ENCODE measurements at places on chromosomes 2 and 18.
A peak's percentile ranks its signal among the peaks of the same experiment; 100 is the strongest.

GRCh38 chr2:98736464-98736889 lies 5.5 kb upstream of the MGAT4A start:
- DNase-seq, result no peak

DNA sequence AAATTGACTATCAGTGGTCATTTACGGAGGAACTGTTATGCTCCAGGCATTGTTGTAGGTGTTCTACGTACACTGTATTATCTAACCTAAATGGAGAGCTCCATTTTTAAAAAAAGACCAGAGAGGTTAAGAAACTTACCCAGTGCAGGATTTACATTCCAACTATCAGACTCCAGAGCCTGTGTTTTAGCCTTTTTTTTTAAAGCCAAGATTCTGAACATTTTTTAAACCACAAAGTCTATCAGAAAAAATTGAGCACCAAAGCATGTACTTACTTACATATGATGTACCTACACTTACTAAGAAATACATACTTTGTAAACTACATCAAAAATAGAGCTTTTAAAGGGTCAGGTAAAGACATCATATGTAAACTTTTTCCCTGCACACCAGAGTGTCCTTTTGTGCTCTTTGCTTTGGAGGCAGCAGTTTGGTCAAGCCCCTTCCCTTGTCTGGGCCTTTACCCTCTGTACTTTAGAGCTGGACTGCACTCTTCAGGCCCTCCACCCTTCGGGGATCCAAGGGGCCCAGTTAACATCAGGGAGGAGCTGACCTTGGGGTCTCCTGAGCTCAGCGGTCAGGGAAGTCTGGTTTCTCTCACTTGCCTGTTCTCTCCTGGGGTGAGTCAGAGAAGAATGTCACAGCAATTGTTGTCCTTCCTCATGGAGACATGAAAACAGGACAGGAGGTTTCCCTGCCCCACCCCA lies 58.4 kb downstream of the ITGB1BP1 start:
- DNase-seq, result no peak

- DNase-seq, result no peak
These were observed 5.2 kb downstream of the TTC39C start for GRCh38 chr18:24019641-24020331.

DNA sequence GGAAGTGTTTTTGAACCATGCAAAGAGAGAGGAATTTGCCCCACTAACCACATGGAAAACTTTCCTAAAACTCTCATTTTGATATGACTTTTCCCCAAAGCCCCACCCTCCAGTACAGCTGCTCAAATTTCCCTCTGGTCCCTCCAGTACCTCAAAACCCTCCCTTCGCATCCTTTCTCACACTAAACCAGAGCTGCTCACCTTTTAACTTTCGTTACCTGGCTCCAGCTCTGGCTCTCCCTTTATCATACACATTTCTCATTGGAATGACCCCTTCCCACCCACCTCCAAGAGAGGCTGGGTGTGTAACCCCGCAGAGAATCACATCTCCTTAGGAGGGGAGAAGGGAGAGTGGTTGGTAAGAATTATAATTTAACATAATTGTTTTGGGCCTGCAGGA lies 86.8 kb upstream of the NDUFV2 start:
- DNase-seq, result no peak

DNA sequence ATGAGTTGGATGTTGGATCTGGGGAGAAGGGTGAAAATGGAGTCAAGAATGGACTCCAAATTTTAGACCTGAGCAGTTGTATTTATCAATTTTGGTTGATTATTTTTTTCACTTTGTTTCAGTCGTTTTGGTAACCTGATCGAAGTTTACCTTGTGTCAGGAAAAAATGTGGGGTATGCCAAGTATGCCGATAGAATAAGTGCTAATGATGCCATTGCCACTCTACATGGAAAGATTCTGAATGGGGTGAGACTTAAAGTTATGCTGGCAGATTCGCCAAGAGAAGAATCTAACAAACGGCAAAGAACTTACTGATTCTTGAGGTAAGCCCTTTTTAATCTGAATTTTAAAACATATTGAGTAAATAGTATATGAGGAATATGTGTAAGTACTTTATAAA lies 13.6 kb downstream of the RBM45 start:
- no peak for DNase-seq

- DNase-seq, result peak; percentile 21
These were observed 3.5 kb upstream of the BCL2 start for GRCh38 chr18:63322908-63323634.

- DNase-seq, result no peak
These were observed 323.3 kb upstream of the ZNF521 start for GRCh38 chr18:25675123-25675850.

GRCh38 chr18:23257686-23258565 lies 122.6 kb downstream of the CABLES1 start:
- DNase-seq, result no peak

- no peak for DNase-seq
These were observed 126.4 kb upstream of the HAAO start for GRCh38 chr2:42918671-42919318.

DNA sequence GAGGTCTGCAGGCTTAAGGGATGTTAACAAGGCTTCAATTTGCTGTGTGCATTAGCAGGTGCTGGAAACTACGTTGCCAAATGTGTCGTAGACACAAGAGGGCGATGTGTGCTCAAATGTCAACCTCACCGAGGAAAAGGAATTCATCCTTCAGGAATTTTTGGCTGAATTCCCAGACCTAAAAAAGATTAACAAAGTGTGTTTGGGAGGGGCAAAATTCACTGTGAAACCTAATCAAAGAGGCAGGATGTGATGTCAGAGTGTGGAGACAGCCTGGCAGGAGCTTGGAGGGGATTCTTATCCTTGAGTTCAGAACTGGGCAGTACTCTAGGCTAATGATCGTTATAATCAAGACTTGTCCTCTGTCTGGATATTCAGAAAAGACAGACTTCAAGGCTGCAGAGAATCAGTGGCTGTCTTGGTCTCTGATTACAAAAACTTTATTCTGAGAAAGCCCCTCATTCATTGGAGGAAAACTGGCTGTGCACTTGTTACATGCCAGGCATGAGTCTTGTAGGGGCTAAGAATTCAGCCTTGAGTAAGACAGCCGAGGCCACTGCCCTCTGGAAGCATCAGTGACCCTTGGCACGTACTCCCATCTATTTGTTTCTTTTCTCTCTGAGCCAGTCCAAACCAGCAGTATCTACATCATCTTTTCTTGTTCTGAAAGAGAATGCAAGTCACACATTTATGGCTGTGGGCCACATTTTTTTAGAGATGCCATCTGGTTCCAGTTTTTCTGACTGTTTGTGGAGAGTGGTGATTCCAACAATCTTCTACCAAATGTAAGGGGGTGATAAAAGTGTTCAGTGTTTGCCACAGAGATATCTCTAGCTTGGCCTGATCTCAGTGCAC lies 18.7 kb upstream of the SCYGR1 start:
- no peak for DNase-seq

GRCh38 chr2:12293874-12294273 lies 422.9 kb upstream of the TRIB2 start:
- DNase-seq, result no peak

DNA sequence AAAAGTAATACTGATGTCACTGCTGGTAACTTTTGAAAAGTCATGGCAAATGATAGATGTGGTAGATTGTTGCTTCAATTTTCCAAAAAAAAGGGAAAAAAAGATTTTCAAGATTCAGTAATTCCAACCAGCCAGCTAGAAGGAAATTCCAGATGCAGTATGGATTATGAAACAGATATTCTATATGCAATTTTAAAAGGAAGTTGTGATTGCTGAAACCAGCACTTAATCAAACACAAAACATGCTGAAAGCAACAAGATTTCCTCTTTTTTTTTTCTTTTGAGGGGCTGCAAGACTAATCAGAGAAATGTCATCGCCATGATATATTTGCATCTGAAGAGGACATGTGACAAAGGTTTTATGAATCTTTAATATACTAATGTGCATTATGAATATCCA lies 5.1 kb upstream of the HNMT start:
- DNase-seq, result no peak

DNA sequence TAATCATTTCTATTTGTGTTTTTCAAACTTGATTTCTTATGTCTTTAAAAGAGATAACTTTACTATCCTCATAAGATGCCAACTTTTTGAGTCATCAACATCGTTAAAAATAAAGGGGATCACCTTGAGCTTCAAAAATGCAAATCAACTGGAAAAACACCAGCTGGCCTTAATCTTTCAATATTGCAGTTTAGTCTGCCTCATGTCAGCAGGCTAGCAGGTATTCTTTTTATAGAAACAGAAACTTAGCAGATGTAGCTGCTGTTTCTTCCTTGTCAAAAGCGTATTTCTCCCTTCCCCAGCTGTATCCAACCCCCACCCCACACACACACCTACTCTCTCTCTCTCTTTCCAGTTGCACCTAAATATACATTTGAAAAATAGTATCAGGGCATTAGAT lies 154.1 kb upstream of the ZNF804A start:
- DNase-seq, result no peak

- no peak for DNase-seq
These were observed 100.1 kb downstream of the ZNF516 start for GRCh38 chr18:76394780-76395476.

GRCh38 chr2:134462791-134463698 lies 209.2 kb downstream of the MGAT5 start:
- DNase-seq, result no peak

- no peak for DNase-seq
These were observed 152.3 kb downstream of the PRPF40A start for GRCh38 chr2:152564754-152565551.

GRCh38 chr2:71846669-71847291 lies 300.9 kb downstream of the CYP26B1 start:
- no peak for DNase-seq

DNA sequence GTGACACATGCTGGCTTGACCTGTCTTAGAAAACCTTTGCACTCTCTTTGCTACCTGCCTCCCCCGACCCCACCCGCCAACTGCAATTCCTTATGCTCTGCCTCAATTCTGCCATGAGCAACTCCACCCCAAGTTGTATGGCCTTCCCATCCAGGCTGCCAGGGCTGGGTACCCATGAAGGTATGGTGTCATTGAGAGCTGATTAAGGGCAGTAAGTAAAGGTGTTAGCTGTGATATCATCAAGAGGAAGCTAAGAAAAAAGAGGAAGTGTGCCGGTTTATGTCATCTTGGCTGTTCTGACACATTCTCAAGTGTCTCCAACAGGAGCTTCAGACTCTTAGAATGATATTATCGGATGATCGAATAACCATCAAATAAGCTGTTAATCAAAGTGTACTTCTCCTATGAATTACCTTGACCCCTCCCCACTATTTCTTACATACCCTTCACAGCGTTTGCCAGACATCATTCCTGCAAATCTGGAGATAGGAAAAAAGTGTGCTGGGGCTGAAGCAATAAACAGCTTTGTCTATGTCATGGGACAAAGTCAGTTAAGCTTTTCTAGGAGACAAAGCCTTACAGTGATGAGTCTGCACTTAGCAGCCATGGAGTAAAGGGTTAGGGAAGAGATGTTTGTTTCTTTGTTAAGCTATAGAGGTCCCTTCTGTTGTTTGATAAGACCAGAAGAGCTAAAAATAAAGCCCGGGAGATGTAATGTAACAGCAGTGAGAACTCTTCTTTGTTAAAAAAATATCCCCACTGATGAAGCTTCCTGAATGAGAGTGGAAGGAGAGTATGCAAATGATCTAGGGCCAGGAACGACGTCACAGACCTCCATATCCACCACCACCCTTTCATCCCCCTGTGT lies 40.4 kb upstream of the SMAD2 start:
- no peak for DNase-seq

GRCh38 chr2:69386789-69387734 lies at the start of gene GFPT1:
TSS of gene GFPT1 (minus strand) at chr2:69387227. CDS start at chr2:69387071, 156 bp downstream.
- peak; percentile 92 for DNase-seq

DNA sequence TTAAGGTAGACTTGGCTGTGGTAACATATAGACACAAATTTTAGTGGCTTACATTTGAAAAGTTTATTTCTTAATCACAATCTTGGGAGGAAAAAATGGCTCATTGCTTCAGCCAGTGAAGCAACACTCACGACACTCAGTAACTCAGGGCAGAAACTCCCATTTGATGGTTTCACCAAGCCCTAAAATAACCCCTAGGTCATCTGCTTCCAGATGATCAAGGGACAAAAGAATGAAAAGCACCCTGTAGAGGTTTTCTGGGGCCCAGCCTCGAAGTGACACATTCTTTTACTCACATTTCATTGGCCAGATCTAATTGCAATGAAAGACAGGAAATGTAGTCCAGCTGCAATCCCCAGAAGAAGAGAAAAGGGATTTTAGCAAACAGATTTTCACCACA lies 275.9 kb downstream of the TMX3 start:
- no peak for DNase-seq

DNA sequence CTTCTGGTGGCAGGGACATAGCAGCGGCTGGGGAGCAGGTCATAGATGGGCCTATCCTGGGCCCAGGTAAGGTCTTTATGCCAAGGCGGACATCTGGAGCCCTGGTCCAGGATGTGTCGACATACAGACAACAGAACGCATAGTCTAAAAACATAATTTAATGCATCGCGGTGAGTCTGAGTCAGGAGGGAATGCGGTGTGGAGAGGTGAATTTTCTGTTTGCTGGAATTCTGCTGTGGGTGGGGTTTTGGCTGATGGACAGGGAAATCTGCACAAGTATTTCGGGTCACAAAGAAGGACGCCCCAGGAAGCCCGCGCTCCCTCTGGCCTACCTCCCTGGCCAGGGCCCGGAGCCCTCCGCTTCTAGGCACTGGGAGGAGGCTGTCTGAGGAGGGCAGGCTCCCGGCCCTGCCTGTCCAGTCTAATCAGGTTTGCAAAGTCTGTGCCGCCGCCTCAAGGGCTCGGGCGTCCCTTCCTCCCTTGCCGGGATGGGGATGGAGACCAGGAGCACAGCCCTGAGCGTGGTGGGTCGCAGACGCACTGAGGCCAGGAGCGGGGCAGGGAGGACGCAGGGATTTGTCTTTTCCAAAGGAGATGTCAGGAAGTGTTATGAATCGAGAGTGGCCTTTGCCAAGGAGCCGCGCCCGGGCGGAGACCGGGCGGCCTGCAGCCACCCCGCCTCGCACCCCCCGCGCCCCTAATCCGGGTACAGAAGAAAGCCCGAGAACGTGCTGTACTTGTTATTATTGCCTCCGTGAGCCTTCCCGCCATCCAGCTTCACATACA lies 2.3 kb downstream of the C1QL2 start:
- DNase-seq, result no peak

DNA sequence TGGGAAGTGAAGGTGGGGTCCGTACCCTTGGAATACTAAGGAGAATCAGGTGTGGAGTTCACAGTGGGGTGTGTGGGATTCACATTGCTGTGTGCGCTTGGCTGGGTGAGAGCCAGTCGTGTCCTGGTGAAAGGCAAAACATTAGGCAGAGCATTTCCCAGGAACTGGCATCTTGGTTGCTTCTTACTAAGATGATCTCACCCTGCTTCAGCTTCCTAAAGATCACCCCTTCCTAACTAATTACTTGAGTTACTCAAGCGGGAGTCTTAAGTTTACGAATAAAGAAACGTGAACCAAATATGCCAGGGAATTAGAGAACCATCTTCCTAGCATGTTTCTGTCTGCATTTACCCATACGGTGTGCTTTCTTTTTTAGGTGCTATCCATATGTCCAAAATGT lies 122.9 kb downstream of the NCK2 start:
- no peak for DNase-seq

Measured in activated CD4-positive, CD25-positive, alpha-beta regulatory T cell (primary cell).